CD4-positive, alpha-beta T cell treated with Interleukin-6 for 4 hours (primary cell): ENCODE measurements at places on chromosomes 1 and 21.

- no peak for DNase-seq
These were observed 36.4 kb downstream of the ABCA4 start for GRCh38 chr1:94084547-94084946.

DNA sequence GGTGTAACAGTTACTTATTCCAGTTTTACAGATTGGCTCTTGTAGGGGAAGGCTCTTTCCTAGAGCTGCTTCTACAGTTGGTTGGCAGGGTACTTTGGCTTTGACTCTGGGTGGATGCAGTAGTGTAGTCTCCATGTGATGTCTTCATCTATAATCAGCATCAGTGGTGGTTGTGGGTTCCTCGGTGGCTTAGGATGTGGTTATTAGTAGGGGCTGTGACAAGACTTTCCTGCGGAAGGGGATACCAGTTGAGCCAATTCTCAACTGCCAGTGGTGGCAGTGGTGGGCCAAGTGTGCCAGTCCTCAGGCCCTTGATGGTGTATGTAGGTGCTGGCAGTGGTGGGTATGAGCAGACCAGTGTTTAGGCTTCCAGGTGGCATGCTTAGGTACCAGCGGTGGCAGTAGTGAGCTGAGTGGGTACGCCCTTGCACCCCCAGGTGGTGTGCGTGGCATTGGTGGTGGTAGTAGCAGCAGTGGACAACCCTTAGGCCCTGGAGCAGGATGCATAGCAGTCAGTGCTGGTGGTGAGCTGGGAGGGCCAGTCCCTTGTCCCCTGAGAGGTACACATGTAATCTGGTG is 27.2 kb upstream of the KLF18 start:
- DNase-seq: no peak

GRCh38 chr1:1298861-1299685 is 8.7 kb downstream of the ACAP3 start:
- DNase-seq: no peak

- no peak for DNase-seq
These were observed 4.4 kb downstream of the CLDN19 start for GRCh38 chr1:42735477-42736105.

GRCh38 chr1:71350805-71351204 is 270.0 kb upstream of the ZRANB2 start:
- DNase-seq: no peak

DNA sequence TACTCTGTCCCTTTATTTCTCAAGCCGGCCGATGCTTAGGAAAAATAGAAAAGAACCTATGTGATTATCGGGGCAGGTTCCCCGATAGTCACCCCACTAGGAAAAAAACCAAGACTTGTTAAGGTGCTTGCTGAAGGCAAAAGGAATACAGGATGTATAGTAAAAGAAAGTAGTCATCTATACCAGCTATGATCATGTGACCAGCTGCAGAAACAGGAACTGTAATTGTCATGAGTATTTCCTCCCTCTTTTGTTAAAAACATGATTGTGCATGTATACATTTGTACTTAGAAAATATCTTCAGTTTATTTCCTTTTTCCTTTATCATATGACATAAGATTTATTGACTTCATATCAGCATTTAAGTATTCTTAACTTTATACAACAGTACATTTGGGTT is 30.5 kb downstream of the PIGK start:
- DNase-seq: no peak

GRCh38 chr1:227796359-227796915 is 19.0 kb upstream of the PRSS38 start:
- no peak for DNase-seq

DNA sequence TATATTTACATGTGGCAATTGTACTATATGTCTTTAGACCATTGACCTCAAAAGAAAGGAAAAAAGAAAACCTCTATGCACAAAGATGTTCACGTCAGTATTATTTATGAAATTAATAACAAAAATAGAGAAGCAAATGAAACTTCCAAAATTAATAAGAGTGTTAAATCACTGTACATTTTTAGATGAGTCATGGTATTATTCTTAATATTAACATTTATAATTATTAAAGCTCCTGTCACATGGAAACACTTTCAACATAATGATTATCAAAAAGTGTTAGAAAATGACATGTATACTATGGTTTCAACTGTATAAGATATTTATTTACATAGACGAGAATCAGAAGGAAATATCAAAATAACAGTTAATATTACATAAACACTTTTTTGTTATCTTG is 324.9 kb upstream of the RUNX1 start:
- DNase-seq: no peak

DNA sequence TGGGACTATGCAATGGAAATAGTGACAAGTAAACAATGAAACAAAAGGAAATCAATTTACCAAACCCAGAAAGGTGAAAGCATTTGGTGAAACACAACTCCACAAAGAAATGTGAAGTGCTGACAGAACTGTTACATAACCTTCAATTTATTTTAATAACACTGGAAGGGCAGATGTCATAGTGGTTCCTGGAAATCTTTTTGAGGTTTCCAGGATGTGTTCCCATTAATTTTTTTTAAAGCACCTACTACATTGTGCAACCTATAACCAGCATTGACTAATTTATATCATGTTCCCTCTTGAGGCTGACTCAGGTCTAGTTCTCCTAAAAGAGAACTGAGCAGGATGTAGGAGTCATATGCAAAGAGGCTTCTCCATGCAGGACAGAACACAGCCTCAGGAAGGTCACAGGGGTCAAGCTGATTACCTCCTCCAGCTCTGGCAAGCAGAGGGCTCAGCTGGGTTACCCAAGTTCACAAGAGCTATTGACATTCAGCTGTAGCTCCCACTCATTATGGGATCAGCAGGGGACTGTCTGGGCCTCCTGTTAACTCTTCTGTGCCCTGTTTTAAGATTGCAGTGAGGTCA is 157.1 kb upstream of the NRIP1 start:
- no peak for DNase-seq

DNA sequence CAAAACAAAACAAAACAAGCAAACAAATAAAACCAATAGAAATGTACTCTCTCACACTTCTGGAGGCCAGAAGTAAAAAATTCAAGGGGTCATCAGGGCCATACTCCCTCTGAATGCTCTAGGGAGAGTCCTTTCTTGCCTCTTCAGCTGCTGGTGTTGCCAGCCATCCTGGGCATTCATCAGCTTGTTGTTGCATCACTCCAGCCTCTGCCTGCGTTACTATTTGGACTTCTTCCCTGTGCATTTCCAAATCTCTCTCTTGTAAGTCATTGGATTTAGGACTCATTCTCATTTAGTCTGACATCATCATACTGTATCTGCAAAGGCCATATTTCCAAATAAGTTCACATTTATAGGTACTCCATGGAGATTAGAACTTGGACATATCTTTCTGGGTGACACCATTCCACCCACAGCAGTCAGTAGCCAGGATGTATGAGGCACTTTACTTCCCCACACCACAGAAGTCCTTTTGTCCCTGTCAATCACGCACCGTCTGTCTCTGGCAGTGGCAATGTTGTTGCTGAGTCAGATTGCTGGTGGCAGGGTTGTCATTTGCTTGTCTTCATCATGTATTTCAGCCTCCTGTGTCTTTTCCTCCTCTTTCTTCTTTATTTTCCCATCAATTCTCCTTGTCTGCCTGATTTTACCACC is 151.0 kb upstream of the KCNJ6 start:
- DNase-seq: no peak

GRCh38 chr1:160164121-160164520 is 12.7 kb downstream of the ATP1A4 start:
- DNase-seq: no peak

DNA sequence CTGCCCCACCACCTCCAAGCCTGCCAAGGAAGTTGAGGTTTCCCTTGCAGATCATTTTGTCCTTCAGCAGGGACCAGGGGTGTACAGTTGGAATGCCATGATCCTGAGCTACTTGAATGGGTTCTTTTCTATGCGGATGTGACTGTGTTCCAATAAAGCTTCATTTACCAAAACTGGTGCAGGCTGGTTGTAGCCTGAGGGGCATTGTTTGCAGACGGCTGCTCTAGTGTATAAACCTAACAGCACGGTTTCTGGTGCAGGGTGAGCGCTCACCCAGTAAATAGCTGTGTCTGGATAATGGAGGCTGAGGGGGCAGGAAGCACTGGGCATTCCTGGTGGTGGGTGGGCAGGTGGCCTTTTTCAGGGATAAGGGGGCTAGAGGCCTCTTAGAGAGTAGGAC is 72.7 kb upstream of the ACTL8 start:
- no peak for DNase-seq

- DNase-seq: no peak
These were observed 337.0 kb upstream of the PTBP2 start for GRCh38 chr1:96384611-96385010.

GRCh38 chr1:244439391-244440032 is 12.2 kb downstream of the ADSS2 start:
- DNase-seq: no peak

DNA sequence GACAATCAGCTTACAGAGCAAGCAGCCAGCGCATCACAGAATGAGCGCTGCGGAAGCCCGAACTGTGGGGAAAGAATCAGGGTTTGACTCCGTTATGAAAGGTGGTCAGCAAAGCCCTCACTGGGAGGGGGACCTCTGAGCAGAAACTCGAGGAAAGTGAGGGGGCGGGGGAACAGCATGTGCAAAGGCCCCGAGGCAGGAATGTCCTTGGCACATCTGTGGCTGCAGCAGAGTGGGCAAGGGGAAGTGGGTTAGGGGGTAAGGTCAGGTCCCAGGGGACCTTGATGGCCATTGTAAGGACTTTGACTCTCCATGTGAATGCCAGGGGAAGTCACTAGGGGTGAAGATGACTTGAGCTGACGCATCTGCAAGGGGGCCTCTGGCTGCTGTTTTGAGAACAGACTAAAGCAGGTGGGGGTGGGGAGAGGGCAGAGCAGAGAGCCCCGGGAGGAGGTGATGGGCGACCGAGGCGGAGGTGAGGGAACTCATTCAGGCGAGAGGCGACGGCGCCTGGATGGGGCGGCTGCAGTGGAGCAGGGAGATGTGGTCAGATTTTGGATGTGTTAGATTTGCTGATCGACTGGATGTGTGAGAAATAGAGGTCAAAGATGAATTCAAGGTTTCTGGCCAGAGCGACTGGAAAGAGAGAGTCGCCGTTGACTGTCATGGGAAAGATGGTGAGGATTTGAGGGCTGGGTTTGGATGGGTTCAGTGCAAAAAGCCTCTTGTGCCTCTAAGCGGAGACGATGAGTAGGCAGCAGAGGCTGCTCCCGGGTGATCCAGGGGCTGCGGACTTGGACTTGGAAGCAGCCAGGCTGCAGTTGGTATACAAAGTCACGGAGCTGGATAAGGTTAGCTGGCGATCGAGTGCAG is 108.0 kb upstream of the ZBTB40 start:
- DNase-seq: no peak

- DNase-seq: no peak
These were observed 11.2 kb upstream of the HMGCS2 start for GRCh38 chr1:119779869-119780356.

- DNase-seq: no peak
These were observed 486.7 kb downstream of the SMYD3 start for GRCh38 chr1:246020211-246020954.

- DNase-seq: no peak
These were observed 773 bp upstream of the DDX59 start for GRCh38 chr1:200670242-200671118.

GRCh38 chr1:245245021-245245667 is 90.4 kb downstream of the KIF26B start:
- DNase-seq: no peak

- no peak for DNase-seq
These were observed 91.3 kb downstream of the FGGY start for GRCh38 chr1:59388191-59388590.
